ENCODE measurements at places on chromosomes 5 and 9.

GRCh38 chr5:79318935-79319614 lies 83.1 kb downstream of the JMY start:
- no peak for DNase-seq

DNA sequence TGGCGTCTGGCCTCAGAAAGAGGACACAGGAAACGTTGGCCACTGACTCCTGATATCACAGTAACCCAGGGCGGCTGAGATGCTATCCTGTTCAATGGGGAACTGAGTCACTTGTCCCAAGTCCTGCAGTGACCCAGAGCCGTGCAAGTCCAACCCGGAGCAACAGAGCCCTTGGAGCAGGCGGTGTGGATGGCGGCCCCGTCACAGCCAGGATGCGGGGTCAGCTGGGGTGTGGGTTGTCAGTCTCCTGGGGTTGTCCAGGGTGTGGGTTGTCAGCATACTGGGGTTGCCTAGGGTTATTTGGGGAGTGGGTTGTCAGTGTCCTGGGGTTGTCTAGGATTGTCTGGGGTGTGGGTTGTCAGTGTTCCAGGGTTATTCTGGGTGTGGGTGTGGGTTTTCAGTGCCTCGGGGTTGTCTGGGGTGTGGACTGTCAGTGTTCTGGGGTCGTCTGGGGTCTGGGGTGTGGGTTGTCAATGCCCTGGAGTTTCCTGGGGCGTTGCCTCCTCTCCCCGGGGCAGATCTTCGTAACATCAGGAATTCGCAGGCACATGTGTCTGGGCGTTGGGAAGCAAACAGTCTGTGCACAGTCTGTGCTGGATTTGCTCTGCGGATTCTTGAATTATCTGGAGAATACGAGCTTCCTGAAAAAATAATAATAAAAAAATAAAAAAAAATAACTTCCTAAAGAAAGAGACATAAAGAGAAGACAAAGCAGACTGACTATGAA lies 257.5 kb downstream of the PARP8 start:
- no peak for DNase-seq

DNA sequence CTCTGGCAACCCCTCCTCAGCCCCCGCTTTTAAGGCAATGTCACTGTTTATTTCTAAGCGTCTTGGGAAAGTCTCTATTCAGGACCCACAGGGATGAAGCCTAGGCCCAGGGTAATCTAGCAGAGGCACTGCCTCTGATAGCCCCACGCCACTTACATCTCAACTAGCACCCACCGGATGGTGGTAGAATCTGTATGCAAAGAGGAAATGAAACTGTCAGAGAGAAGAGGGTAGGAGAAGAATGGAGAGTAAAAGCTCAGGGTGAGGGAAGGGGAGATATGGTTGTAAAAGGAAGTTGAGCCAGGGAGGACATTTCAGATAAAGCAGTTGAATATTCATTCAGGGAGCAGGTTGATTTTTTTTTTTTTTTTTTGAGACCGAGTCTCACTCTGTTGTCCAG lies 3.0 kb downstream of the FRRS1L start:
- no peak for DNase-seq

DNA sequence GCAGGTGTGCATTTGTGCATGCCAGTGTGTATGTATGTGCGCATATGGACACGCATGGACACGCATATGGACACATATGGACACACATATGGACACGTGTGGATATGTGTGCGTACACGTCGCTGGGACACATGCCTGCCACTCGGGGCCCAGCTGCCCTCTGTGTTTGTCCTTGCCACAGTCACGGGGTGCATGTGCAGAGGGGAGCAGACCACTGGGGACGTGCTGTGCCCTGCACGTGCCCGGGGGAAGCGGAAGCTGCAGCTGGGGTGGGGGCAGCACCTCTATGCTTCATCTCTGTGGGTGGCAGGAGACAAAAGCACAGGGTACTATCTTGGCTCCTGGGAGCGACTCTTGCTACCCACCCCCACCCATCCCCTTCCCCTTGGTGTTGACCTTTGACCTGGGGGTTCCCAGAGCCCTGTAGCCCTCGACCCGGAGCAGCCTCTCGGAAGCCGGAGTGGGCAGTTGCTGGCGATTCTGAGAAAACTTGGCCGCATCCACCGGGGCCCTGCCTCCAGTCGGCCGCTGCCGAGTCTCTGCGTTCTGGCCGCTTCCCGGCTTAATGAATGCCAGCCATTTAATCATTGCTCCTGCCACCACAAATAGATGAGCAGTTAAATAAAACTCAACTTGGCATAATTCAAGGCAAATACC lies 2.4 kb upstream of the SLC6A18 start:
- DNase-seq, result no peak

DNA sequence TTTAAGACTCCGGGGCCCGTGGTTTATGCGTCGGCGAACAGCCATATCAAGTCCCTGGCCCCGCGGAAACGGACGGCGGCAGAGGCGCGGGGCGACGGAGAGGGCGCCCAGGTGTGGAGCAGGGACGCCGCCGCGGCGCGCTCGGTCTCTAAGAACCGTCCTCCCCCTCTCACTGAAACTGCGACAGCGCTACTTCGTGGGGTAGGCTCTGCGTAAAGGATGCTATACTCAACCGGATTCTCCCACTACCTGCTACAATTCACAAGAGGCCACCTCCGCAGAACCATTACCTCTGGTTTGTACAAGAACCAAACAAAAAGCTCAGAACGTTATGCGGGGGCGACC lies 404 bp downstream of the MRNIP start:
- no peak for DNase-seq

GRCh38 chr5:80249901-80250300 lies 5.9 kb downstream of the SERINC5 start:
- no peak for DNase-seq

- DNase-seq, result no peak
Observed at GRCh38 chr5:53378590-53379247, 101.7 kb upstream of the FST start.

DNA sequence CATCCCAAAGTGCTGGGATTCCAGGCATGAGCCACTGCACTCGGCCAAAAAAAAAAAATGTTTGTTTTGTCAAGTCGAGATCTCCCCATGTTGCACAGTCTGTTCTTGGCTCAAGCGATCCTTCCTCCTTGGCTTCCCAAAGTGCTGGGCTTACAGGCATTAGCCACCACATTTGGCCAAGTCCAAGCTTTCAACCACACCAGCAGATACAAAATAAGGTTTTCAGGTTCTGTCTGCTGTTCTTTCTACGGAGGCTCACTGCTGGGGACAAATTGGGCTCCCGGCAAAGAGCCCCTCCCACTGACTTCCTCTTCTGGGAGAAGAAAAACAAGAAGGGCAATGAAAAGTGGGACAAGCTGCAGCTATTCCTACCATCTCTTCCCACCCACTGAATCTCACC lies 37.6 kb upstream of the GGTA1 start:
- DNase-seq, result no peak

DNA sequence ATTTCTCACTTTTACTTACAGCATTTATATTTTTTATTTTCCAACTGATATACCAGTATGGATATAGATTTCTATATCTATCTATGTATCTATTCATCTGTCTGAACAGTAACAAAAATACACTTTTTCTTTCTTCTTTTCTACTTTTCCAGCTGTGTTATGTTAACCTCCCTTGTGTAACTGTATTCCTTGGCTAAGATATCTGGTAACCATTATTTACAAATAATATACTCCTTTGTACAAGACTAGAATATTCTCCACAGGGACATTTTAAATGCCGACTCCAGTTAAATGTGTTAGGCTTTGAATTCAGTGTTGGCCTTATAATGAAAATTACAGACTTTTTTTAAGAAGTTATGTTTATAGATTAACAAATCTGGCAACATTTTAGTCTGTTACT lies 168.7 kb downstream of the XRCC4 start:
- no peak for DNase-seq
